ENCODE measurements at places on chromosomes 1 and 21.

DNA sequence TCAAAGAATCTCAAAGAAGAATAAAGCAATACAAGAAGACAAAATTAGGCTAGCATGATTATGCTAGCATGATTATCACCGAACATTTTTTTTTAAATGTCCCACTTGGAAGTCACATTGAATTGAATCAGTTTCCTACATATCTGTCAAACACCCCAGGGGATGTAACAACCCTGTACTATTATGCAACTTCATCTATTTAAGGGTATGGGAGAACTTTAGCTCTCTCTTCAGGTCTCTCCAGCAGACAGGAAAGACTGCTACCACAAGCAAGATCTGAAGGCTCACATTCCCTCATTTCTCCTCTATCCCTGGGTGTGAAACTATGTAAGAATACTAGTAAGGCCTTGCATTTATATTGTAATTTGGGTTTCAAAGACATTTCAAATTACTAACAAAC is 52.8 kb downstream of the EDEM3 start:
- no peak for DNase-seq

- DNase-seq: no peak
Measured at GRCh38 chr1:150528196-150528595, 12.6 kb downstream of the FALEC start.

DNA sequence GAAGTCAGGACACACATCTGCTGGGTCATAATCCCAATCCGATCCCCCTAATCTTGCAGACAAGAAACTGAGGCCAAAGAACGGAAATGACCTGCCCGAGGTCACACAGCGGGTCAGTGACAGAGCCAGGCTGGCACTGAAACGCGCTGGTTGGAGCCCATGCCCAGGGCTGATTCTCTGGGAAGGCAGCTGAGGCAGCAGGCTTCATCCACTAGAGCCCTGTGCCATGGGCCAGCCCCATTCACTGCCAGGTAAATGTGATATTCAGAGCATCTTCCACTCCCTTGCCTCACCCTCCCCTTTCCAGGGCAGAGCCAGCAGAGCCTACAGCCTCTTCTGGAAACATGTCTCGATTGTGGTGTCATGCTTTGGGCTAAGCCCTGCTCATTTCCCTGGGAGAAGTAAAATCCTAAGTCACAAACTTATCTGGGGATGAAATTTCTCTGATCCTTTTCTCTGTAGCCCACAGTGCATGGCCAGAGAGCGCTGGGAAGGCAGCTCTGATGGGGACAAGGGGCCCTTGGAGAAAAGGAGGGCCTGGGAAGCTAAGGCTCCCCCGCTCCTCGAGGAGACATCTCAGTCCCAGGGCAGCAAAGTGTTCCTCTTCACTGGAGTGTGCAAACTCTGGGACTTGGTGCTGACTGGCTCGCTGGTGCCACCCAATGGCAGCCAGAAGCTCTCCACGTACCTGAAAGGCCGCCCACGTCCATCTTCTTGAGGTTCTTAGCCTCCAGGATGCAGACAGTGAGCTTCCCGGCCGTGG is 110.4 kb downstream of the SYT2 start:
- DNase-seq: peak; percentile 76

- DNase-seq: peak; percentile 50
Measured at GRCh38 chr1:31944205-31945089, 6.3 kb upstream of the PTP4A2 start.

DNA sequence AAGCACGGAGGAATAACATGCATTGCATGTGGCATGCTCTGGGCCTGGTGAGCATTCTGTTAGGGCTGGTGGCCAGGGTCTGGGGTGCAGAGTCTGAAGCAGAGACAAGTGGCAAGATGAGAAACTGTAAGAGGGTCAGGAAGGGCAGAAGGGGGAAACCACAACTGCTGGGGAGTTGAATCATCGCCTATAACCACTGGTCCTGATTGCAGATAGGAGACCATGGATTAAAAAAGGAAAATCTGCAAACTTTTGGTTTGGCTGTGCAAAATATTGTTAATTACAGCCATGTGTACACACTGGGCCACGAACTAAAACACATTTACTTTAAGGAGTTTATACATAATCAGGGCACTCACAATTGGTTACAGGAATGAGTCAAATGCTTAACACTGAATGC is 76.6 kb downstream of the TGFBR3 start:
- DNase-seq: no peak

DNA sequence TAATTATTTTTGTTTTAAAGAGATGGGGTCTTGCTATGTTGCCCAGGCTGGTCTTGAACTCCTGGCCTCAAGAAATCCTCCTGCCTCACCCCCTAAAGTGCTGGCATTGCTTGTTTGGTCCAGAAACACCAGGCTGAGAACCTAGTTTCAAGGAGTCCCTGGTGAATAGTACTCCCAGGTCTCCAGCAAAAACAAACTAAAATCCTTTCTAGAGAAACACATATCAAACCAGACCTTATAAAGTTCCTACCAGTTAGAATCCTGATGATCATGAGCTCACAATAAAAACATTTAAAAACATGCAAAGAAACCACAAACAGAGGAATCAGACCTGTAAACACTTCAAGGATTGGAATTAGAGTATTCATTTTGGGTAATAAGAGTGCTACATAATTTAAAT is 34.4 kb upstream of the PADI1 start:
- no peak for DNase-seq

Measured in G401 (cell line).